ENCODE measurements at places on chromosomes 6 and 20.

DNA sequence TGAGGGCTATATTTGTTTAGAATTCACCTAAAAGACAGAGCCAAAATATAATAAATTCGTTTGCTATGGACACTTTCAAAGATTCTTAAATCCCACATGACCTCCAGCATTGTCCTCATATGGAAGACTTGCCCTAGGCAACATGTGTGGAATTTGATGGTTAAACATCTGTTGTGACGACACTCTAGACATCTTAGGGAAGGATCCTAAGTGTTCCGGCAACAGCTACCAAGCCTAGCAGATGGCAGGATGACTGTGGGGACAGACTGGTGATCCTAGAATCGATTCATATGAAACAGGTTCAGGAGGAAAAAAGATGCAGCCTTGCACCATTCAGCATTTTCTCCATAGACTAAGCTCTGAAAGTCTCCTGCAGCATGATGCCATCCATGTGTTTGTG, 77.6 kb upstream of the BACH2 start:
- DNase-seq, result no peak

GRCh38 chr6:46719099-46719498, 16.1 kb downstream of the PLA2G7 start:
- DNase-seq, result no peak

- no peak for DNase-seq
Observed at GRCh38 chr6:110528101-110528929, 51.9 kb upstream of the SLC22A16 start.

- DNase-seq, result no peak
Observed at GRCh38 chr20:57902473-57902872, 192.7 kb upstream of the PMEPA1 start.

- DNase-seq, result no peak
Observed at GRCh38 chr20:48623906-48624265, 203.9 kb downstream of the PREX1 start.

GRCh38 chr6:156928972-156929371, 151.8 kb downstream of the ARID1B start:
- no peak for DNase-seq

DNA sequence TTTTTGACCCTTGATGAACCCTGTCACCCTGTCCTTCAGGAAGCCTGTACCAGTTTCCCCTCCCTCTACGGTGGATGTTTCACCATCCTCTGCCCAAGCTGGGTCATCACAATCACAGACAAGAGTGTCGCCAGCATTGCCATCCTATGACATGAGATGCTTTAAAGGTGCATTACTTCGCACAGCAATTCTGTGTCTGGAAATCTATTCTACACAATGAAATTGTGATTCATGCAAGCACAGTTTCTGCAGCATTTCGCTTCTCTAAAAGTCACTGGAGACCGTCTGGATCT, 2.5 kb upstream of the ULBP2 start:
- no peak for DNase-seq

All from stimulated activated CD8-positive, alpha-beta memory T cell treated with anti-CD3 and anti-CD28 coated beads, Interleukin-12 subunit alpha, Interleukin-12 subunit beta, amount 100 ng/mL, for 4 hours (primary cell).